GDM1 (cell line): ENCODE measurements at places on chromosomes 2 and 18.

DNA sequence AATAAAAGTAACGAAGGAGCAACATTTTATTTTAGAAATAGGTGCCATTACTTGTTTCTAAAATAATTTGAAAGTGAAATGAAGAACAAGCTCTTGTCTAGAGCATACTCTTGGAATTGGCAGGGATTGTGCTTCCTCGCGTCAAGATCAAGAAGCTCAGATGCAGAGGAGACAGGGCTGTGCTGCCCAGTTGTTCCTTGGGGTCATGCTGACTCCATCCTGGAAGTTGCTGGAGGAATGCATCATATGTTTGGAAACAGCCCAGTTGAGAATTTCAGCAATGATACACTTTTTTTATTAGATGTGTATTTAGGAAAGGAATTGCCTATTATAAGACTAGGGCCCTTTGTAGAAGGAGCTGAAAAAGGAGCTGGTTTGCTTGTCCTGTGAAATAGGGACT lies 17.2 kb downstream of the LTBP1 start:
- DNase-seq: no peak

DNA sequence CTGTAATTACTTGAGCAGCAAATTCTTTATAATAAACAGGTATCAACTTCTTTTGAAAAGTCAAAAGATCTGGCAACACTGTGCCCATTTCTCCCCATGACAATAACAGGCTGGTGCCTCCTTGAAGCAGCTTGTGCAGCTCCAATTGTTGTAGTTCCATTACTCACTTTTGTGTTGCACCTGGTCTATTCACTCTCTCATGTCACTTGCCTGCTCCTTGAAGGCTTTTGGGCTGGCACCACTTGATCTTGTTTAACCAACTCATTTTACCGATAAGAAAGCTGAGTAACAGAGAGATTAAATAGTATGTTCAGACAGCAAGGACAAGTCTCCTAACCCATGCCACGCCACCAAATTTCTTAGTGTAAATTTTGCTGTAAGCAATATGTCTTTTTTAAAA lies 314.5 kb downstream of the OSR1 start:
- no peak for DNase-seq

DNA sequence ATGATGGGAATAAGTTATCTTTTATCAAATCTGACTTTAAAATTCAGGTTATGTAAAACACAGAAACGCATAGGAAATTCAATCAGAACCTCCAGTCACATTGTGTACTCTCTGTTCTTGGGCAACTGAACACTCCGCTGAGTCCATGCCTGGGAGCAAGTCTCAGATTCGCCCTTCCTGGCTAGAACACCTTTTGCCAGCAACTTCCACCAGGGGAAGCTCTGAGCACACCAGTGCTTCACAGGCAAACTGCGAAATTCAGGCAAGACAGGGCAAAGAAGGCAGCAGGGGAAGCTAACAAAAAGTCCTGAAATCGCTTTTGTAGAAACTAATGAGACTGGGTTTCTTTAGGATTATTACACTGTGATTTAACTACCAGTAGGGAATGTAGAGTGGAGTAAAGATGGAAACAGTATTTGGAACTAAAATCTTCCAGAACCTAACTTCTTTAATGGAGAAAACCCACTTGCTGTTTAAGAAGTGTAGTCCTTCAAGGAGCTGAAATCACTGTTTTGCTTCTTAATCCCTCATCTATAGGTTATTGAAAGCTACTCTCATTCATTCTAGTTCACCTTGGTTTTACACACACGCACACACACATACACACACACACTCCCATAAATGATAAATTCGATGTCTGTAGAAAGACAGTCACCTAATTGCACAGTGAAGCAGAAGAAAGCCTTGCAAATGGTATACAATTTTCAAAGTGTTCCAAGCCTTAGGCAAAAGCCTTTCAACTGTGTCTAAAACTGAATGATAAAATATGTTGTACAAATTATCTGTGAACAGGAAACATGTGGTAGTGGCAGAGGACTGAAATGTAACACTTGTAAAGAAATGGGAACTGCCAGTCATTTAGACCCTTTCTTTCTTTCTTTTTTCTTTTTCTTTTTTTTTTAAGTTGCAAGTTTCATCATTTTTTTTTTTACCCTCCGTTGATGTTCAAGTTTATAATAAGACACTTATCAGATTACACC lies 214.5 kb downstream of the TMEM182 start:
- peak; percentile 13 for DNase-seq

DNA sequence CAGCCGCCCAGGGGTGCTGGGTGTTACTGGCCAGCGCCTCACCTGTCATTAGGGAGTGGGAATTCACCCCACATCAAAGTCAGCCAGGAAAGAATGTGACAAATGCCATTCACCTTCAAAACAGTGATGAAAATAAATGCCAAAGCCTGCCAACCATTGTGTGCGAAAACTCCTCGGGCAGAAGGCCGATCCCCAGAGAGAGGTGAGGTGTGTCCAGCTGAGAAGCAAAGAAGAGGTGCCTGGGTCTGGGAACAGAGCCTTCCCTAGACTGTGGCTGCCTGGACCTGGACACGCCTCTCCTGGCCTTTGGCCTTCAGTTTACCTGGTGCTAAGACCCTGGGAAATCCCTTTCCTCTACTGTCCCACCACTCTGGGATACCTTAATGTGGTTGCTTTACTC lies 142.7 kb downstream of the CYP26B1 start:
- DNase-seq: no peak

DNA sequence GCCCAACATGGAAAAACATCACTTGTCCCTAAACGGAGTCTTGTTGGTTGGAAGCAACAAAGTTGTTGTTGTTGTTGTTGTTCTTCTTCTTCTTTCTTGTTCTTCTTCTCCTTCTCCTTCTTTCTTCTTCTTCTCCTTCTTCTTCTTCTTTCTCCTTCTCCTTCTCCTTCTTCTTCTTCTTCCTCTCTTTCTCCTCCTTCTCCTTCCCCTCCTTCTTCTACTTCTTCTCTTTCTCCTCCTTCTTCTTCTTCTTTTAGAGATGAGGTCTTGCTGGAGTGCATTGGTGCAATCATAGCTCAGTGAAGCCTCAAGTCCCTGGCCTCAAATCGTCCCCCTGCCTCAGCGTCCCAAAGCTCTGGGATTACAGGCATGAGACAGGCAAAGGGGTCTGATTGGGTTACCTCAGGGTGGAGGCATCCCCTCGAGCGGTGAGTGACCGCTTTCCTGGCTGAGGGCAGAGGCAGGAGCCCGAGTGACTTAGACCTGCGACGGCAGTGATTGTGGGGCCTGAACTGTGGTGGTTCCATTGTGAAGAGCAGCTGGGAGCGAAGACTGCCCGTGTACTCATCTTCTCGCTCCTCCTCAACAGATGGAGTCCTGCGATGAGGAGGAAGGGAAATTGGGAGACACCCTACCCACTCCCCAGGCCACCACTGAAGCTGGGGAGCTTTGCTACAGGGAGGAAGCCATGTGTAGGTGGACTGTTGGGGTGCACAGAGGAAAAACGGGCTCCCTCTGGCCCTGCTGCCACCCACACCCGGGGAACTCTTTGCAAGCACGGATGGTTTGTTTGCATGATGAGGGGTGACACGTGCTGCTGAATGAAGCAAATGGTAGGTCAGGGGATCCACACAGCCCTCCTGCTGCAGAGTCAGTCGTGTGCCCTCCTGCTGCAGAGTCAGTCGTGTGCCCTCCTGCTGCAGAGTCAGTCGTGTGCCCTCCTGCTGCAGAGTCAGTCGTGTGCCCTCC lies 7.0 kb upstream of the PER2 start:
- DNase-seq: no peak

DNA sequence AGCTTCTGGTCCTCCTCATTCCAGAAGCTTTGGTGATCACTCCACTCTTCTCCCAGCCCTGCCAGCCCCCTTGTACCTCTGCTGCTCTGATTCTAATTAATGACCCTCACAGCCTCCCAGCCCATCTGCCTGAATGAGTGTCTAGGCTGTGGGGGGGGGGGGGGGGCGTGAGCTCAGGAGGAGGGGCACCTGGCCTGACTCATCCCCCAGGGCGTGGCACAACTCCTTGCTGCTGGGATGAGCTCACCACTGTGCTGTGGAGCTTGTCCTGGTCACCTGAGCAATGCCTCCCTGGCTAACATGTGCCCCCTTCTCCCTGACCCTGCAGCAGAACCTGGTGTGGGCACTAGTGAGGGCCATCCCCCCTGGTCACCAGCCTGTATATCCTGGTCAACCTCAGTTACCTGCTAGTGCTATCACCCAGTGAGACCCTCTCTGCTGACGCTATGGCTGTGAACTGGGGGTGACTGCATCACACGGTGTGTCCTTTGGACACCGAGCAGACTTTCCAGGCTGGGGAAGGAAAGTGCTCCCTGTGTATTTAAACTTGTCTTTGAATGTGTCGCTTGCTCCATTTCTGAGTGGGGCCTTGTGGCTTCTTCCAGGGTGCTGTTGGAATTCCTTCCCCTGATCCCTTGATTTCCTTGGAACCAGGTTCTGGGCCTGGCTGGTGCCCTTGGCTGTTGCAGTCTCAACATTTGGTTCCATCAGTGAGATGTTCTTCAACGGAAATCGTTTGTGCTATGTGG lies 41.5 kb upstream of the PUM2 start:
- DNase-seq: no peak

GRCh38 chr2:39508198-39508597 lies 71.1 kb upstream of the MAP4K3 start:
- DNase-seq: no peak

DNA sequence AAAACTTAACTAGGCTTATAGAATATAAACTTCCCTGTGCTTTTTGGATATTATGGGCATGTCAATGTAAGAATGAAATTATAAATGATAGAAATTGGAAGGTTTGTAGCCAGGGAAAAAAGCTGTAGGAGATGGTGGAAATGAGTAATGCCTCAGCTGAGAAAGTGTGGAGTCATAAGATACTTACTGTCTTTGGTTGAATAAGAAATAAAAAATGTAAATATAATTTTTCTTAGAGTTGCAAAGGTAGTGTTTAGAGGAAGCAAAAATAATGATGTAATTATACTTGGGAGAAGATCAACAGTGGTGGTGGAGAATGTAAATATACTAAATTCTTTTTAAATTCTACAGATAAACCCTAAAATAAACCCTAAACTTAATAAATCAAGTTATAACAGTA lies 26.2 kb upstream of the RND3 start:
- no peak for DNase-seq
